Stimulated activated CD8-positive, alpha-beta memory T cell treated with anti-CD3 and anti-CD28 coated beads, Interleukin-7, amount 100 ng/mL, for 1 hour (primary cell): ENCODE measurements at places on chromosomes 4 and X.

- DNase-seq: no peak
Measured at GRCh38 chr4:94976371-94977011, 218.7 kb downstream of the BMPR1B start.

DNA sequence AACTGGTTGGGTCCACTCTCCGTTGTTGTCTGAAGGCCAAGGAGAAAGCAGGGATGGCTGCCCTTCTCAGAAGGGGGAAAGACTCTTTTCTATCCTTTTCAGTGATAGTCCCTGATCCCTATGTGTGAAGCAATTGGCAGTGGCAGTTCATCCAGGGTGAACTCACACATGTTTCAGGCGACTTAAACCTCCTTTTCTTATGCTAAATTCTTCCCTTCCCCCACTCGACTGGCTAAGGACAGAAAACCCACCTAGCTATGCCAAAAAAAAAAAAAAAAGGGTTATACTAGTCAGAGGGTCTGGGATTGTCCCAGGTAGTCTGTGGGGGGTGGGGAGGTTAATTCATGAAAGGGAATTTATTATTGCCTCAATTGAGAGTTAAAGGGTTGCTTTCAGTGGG lies 12.2 kb upstream of the ZNF280C start:
- DNase-seq: no peak

- DNase-seq: no peak
Measured at GRCh38 chr4:60897415-60897814, 302.7 kb upstream of the ADGRL3 start.

DNA sequence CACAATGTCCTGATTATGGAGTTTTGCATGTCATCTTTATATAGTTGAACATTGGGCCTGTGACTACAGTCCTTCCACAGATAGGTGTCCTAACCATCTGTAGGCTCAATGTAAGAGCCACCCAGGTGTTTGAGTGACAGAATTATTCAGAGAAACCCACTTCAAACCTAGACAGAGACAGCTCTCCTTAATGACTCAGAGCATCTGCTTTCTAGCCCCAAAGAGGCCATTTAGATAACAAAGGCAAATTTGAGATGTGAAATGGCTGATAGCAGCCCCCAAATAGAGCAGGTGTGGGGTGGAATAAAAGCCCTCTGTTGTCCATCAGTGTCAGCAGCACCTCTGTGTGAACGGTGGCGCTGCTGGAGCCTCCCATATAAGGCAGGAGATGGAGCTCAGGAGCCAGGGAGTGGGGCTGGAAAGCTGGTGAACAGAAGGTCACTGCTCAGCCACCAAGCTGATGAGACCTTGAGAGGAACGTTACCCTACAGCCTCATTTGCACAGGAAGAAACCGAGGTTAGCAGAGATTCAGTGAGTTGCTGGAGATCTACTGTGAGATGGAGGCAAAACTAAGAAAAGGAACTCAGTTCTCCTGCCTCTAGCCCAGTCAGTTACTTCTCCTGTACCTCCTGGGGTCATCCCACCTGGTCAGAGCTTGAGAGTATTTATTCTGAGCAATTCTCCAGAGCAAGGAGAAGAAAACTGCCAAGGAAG lies 153.3 kb upstream of the LNX1 start:
- DNase-seq: no peak

DNA sequence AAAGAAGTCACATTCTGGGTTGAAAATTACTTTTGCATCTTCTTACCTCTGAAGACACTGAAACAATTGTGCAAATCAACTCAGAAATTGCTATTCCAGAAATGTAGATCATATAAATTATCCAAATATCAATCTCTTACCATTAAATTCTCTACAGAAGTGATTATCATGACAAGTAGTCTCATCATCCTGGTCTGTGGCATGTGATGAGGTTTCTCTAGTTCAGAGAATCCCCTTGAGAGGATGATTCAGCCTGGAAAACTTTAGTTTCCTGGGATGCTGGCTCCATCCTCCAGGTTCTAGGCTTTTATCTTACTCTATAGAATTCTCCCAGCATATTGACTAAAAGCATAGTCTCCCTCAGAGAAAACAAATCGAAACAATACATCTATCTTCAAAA lies 76.2 kb upstream of the S100G start:
- DNase-seq: no peak

- no peak for DNase-seq
Measured at GRCh38 chr4:5908876-5909427, 16.1 kb upstream of the CRMP1 start.

GRCh38 chrX:48714573-48714972 lies 18.0 kb downstream of the SUV39H1 start:
- DNase-seq: no peak

DNA sequence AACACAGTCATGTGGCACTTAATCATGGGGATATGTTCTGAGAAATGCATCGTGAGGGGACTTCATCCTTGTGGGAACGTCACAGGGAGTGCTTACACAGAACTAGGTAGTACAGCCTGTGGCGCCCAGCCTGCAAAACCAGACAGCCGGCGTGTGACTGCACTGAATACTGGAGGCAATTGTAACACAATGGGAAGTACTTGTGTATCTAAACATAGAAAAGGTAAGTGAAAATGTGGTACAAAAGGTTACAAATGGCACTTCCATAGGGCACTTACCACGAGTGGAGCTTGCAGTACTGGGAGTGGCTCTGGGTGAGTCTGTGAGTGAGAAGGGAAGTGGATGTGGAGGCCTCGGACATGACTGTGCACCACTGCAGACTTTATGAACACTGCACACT lies 5.2 kb downstream of the TLR3 start:
- no peak for DNase-seq

- no peak for DNase-seq
Measured at GRCh38 chr4:80074069-80074468, 1.0 kb upstream of the ANTXR2 start.

- no peak for DNase-seq
Measured at GRCh38 chr4:5881340-5881739, 11.5 kb downstream of the CRMP1 start.

- DNase-seq: no peak
Measured at GRCh38 chrX:7074148-7074907, 73.2 kb upstream of the STS start.

DNA sequence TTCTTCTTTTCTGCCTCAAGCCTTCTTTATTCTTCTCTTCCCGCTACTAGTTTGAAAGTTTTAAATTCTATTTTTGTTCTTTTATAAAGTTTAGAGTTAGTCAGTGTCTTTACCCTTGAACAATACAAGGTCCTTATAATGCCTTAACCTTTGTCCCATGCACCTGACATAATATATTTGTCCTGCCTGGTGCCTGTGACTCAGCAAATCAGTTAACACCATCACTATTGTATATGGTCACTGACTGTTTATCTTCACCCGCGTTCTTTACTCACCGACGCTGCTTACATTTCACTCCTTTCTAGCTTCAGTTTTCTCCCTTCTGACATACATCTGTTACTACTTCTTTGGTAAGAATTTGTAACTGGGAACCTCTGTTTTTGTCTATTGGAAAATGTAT lies 5.7 kb downstream of the SMIM20 start:
- no peak for DNase-seq

GRCh38 chr4:8165374-8165896 lies 6.8 kb upstream of the ABLIM2 start:
- no peak for DNase-seq

GRCh38 chr4:123397144-123398065 lies 810 bp downstream of the SPRY1 start:
- peak; percentile 2 for DNase-seq

DNA sequence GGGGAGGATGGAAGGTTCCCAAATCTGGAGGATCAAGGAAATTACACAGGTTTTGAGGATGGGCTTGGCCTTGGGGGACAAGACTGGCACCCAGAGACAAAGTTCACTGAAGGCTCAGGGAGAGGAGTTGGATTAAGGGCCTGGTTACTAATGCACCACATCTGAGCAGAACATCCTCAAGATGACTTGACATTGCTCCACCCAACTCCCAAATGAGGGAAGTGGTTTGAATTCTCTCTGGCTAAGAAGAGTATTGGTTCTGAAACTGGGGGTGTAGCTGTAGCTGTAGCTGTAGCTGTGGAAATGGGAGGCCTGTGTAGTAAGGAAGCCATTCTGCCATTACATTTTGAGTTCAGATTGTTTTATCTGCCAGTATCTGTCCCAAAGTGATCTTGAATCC lies 129.4 kb downstream of the RASL11B start:
- no peak for DNase-seq

- no peak for DNase-seq
Measured at GRCh38 chr4:55859711-55860110, 6.3 kb downstream of the EXOC1 start.
